ENCODE measurements at places on chromosomes 2 and 18.

- DNase-seq: no peak
Observed at GRCh38 chr2:149568138-149568537, 19.4 kb downstream of the MMADHC start.

- DNase-seq: peak; percentile 57
Observed at GRCh38 chr2:2614452-2614851, 283.4 kb upstream of the MYT1L start.

DNA sequence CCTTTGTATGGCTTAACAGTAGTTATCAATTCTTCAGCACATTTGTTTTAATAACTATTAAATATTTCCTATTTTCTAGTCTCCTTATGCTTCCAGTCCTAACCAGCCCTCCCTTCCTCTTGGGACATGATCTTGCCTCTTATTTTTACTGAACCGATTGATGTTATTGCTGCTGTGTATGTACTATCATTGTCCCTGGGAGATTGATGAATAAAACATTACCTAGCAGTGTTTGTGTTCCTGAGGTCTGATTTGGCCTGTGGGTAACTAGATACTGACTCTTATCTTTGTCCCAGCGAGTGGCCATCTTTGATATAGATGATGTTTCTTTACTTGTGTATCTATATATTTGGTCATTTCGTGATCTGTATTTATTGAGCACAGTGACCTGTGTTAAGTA is 192.9 kb downstream of the BABAM2 start:
- no peak for DNase-seq

DNA sequence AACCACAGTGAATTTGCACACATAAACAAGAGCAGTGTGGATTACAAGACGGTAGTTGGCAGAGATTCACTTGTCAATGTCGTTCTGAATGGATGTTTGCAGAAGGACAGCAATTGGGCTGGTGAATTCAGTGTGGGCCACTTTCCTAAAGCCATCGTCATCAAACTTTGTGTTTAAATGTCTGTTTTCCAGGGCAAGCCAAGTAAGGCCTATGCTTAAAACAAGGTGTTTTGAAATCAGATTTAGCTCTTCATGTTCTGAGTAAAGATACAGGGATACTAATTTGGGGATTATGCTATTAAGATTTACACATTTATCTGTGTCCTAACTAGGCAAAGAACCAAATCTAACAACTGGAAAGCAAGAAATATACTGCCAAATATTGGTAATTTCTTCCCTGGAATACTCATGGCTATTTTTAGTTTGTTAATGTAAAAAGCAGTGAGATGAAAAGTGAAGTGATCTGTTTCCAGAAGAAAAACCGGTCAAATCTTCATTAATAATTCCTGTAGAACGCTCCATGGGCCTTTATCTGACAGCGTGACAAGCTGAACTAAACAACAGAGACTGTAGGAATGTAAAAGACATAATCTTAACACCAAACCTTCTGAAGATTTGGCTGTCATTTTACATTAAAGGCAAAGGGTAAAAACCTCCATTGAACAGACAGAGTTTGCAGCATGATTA is 175.7 kb downstream of the ICOS start:
- no peak for DNase-seq

GRCh38 chr2:237128026-237128703 is 42.5 kb downstream of the COPS8 start:
- no peak for DNase-seq

All from NCI-H524 (cell line).